Right renal cortex interstitium (tissue), 3 donors: ENCODE measurements at places on chromosomes 1 and 21.
A peak's percentile ranks its signal among the peaks of the same experiment; 100 is the strongest.

DNA sequence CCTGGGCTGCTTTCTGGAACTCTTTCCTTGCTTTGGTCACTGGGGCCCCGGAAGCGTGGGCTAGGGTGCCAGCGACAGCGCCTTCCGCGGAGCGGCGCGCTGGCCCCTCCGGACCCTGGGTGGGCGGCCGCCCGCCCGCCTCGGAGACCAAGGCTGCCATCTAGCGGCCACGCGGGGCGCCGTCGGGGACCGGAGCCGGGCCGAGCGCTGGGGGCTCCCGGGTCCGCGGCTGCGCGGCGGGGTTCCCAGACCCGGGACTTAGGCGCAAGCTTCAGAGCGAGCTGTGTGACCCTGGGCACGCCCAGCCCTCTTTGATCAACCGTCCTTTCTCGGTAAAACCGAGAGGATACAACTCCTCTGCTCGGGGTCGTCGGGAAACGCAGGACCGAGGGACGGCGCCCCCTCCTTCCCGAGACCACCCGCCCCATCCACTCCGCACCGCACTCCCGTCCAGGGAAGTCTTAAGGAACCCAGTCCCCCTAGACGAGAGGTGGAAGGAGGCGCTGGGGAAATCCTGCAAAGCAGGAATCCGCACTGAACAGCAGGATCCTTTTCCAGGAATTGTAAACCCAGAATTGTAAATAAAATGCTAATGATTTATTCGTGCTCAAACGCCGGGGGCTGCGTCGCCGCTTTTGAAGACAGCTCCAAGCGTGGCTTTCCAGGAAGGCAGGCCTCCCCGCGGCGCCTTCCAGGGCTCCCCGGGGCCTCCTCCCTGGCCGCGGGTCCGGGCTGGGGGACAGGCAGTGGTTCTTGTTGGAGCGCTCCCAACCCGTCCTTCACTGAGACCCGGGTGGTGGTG is 41.2 kb downstream of the RRAGC start:
- DNase-seq: peak; percentile 66

DNA sequence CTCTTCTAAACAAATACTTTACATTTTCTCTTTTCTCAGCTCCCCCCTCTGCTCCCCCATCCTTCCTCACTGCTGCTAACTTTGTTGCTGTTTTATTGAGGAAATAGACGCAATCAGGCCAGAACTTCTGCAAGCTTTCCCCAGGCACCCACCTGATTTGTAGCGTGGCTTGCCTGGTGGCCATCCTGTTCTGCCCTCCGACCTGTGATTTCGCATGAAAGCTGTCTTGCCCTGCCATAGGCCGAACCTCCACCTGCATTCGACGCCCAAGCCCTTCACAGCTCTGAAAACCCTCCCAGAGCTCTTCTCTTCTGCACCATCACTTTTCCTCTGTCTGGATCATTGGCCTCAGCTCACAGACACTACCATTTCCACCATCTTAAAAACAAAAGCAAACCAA is 100.6 kb downstream of the PLPP3 start:
- DNase-seq: no peak

DNA sequence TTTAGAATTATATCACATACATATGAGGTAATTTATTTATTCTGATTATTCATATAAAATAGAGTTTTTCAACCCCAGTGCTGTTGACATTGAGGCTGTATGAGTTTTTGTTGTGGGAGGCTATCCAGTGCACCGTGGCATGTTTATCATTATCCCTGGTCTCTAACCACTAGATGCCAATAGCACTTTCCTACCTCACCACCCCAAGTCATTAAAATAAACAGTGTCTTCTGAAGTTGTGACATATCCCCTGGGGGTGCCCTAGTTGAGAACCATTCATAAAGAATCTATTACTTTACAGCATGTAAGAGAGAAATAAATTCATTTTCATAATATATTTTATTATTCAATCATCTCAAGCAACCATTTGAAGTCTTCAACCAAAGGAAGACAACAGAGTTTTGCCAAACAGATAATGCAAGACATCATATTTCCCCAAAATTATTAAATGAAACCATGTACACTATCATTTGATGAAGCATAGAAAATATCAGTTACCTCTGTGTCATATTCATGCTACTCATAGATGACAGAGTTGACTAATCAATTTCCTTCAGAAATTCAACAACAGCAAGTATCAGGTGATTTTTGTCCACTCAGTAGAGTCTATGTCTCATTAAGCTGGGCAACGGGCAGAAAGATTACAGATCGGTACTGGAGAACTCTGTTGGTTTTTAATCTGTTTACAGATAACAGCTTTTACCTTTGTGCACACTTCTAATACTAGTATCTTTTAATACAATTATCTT is 39.5 kb upstream of the RGS1 start:
- DNase-seq: no peak

DNA sequence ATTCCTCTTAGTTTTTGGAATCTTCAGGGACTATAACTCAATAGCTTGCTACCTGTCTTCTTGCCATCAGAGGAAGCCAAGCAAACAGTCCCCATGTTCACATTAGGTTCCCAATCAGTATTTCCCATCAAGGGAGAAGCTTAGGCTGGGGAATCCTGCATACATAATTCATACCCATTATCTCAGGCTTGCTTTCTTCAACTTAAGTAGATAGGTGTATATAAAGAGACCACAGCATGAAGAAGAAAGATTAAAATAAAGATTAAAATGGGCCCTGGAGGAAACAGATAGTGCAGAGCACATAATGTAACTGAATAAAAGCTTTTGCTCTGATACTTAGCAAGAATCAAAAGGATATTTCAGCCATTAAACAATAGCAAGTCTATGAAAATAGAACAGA is 29.0 kb upstream of the KCNK1 start:
- DNase-seq: no peak

- DNase-seq: no peak
Observed at GRCh38 chr1:228906223-228906860, 171.1 kb downstream of the RHOU start.

- no peak for DNase-seq
Observed at GRCh38 chr1:163036671-163037070, 32.5 kb upstream of the RGS4 start.

- DNase-seq: no peak
Observed at GRCh38 chr1:76625886-76626678, 241.2 kb upstream of the ST6GALNAC5 start.

DNA sequence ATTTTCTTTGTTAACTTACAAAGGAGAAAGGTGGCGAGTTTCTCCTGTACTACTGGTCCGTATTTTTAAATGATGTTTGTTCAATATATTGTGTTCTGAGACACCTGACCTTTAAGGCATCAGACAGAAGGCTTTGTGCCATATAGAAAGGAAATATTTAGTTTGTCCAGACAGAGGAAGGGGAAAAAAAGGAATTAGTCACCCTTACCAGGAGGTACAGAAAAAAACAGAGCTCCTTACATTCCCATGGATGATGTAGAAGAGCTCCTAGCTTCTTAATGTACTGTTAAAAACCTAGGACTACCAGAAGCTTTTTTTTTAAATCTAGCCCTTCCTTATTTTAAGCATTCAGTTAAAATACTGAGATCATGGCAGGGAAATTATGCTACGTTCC is 12.4 kb upstream of the PODN start:
- no peak for DNase-seq

GRCh38 chr1:221945669-221946068 is 203.8 kb upstream of the DUSP10 start:
- DNase-seq: no peak

- DNase-seq: no peak
Observed at GRCh38 chr21:28602546-28602945, 390.1 kb downstream of the LTN1 start.

DNA sequence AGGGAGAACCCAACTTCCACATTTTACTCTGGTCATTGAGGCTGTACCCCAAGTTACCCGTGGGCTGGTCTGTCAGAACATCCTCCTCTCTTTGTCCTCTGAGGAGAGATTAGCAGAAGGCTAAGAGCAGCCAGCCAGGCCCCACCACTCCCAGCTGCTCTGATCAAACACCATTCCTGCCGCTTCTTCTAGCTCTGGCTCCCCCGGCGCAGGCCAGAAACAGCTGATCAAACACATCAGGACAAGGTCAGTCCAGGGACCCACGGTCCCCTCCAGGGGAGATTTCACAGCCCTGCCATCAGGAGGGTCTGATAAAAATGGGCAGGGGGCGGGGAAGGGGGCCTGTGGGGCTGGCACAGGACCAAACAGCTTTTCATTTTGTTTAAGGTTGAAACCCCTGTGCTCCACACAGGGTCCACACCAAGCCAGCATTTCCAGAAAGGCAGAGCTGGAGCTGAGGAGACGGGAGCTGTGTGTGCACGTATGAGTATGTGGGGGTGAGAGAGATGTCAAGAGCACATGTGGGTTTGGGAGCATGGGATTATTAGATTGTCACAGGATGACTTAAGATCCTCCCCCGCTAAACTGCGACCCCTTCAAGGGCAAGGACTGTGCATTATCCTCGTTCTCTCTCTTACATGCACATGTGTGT is 29.9 kb upstream of the EPHA8 start:
- DNase-seq: no peak

GRCh38 chr1:155569988-155570592 is 7.5 kb upstream of the ASH1L start:
- DNase-seq: no peak

DNA sequence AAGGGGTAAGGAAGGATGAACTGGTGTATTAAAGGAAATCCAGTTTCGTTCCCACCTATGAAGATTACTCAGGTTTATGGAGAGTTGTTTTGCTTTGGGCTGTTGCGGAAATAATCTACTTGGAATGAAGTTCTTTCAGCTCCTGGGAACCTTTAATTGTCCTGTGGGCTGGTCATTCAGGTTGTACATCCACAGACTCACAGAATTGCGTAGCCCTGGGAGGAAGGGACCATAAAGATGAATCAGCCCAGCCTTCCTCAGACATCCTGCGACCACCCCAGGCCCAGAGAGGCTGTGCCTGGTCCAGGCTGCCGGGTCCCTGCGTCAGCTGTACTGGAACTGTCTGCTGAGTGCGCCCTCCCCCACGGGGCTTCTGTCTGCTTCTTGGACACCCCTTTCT is 72.7 kb downstream of the GALNT2 start:
- no peak for DNase-seq

GRCh38 chr1:49136738-49137251 is 360.1 kb upstream of the BEND5 start:
- no peak for DNase-seq

- DNase-seq: peak; percentile 72
Observed at GRCh38 chr1:156920233-156921052, at the start of gene LRRC71. LRRC71 (plus strand) TSS chr1:156920632; CDS start chr1:156920804, 172 bp downstream.

DNA sequence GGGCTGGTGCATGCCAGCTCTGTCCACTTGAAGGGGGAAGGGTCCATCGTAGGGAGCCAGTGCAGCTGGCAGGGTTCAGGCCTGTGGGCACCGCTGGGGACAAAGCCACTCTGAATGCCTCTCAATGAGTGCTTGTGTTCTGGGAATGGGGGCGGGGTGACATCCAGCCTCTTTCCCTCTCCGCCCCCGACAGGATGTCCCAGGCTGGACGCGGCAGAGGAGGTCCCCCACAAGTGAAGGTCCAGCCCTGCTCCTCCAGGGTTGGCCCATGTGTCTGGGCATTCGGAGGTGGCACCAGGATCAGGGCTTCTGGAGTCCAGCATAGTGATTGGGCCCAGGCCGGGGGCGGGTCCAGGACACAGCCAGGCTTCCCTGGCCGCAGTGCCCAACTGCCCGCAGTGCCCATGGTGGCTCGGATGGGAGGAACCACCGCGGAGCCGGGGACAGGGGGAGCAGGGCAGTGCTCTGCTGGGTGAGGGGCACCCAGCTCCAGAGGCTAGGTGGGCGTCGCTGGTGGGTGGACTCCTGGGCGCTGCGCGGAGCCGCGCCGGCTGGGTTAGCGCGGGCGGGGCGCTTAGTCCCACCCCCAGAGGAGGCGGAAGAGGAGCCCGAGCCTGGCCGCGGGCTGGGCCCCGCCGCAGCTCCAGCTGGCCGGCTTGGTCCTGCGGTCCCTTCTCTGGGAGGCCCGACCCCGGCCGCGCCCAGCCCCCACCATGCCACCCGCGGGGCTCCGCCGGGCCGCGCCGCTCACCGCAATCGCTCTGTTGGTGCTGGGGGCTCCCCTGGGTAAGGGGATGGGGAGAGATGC is at the start of gene SHISA4:
SHISA4 (plus strand) TSS at position 617 of the 808 bp plus-strand sequence; CDS start at position 714, 97 bp downstream.
- DNase-seq: peak; percentile 42

GRCh38 chr1:166156674-166157073 is 10.1 kb downstream of the FAM78B start:
- no peak for DNase-seq

- no peak for DNase-seq
Observed at GRCh38 chr1:154404984-154405746, at the start of gene IL6R. IL6R (plus strand) TSS chr1:154405343; CDS start chr1:154405630, 287 bp downstream.

DNA sequence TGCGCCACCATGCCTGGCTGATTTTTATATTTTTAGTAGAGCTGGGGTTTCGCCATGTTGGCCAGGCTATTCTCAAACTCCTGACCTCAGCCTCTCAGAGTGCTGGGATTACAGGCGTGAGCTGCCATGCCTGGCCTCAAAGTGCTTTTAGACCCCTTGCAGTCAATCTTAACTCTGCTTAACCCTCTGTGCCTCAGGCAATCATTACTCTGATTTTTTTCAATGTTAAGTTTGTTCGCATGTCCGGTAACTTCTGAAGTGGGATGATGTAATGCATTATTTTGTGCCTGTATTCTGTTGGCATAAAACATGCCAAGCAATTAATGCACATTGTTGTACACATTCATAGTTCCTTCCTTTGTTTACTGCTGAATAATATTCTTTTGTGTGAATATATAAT is 18.6 kb downstream of the SMG7 start:
- no peak for DNase-seq

DNA sequence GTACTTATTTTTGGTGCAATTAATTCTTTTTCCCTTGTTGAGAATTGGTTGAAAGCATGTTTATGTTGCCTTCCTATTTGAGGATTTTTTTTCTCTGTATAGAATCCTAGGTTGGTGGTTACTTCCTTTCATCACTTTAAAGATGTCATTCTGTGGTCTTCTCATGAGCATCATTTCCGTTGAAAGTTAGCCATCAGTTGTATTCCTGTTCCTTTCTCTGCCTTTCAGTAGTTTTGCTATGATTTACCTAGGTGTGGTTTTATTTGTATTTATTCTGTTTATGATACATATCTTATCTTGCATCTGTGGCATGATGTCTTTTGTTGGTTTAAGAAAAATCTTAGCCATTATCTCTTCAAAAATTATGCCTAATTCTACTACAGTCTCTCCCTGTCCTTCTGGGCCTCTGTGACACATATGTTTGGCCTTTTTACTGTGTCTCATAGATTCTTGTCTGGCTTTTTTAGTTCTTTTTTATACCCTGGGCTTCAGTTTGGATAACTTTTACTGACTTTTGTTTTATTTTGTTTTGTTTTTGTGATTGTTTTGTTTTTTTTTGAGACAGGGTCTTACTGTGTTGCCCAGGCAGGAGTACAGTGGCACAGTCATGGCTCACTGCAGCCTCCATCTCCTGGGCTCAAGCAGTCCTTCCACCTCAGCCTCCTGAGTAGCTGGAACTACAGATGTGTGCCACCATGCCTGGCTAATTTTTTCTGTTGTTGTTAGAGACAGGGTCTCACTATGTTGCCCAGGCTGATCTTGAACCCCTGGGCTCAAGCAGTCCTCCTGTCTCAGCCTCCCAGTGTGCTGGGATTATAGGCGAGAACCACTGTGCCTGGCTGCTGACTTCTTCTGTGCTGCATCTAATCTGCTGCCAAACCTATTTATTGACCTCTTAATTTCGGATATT is 24.1 kb downstream of the PTGFRN start:
- no peak for DNase-seq
